ENCODE measurements at places on chromosomes 1 and 21. TPM values are rescaled to one million over a fixed set of nuclear protein-coding genes. Genes with fewer than 3 reads are reported as not detected.

SLC66A1 gene
- total RNA-seq = 13.6 TPM

SPRR2A gene
- total RNA-seq = not detected

AK5 gene
- 97.3 TPM for total RNA-seq

AADACL3 gene
- not detected for total RNA-seq

OLFML3 gene
- 1.3 TPM for total RNA-seq

RGS16 gene
- total RNA-seq = under 0.01 TPM

C1orf185 gene
- total RNA-seq = not detected

DNAH14 gene
- total RNA-seq = 14.0 TPM

OVAAL gene
- total RNA-seq = not detected

ARHGEF16 gene
- 0.32 TPM for total RNA-seq

SPRR1A gene
- not detected for total RNA-seq

NBPF9 gene
- total RNA-seq = 11.4 TPM

Measured in epithelial cell of umbilical artery (primary cell).